Astrocyte (in vitro differentiated cells and primary cell): ENCODE measurements at places on chromosomes 6 and 20.

DNA sequence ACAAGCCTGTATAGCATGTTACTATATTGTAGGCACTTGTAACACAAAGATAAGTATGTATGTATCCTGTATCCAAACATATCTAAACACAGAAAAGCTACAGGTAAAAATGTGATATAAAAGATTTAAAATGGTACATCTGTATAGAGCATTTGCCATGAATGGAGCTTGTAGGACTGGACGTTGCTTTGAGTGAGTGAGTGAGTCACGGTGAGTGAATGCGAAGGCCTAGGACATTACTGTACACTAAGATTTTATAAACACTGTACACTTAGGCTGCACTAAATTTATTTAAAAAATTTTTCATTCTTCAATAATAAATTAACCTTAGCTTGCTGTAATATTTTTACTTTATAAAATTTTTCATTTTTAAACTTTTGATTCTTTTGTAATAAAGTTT lies 136.9 kb downstream of the NKAIN2 start:
- DNase-seq, result peak; percentile 16

- peak; percentile 67 for DNase-seq
These were observed 69.7 kb upstream of the SIRPA start for GRCh38 chr20:1825507-1825906.

DNA sequence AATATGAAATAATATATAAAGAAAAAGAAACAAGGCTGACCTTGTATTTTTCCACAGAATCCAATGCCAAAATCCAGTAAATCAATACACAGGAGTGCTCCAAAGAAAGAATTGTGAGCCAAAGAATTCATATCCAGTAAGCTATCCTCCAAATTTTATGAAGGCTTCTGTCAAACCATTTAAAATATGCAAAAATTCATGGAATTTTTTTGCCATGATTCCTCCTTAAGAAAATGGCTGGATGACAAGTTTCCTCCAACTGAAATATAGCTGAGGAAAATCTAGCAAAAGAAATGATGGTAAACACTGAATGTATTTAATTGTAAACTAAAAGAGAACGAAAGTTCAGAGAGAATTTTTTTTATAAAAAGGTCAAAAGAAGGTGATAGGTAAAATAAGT lies 290.3 kb downstream of the UBE3D start:
- peak; percentile 3 for DNase-seq

DNA sequence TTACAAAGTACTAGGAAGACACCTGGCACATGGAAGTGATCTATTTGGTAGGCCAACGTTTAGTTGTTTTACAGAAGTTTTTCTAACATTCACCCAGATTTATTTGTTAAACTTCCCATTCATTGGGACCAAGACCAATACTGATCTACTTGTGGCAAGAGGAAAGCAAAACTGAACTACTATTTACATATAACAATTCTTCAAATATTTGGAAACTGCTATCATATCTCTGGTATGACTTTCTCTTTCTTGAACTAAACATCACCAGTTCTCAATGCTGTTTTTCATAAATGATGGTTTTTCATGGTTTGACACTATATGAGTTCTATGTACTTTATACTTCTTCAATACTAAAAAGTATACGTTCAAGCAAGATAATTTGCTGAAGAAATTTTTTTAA lies 189.2 kb downstream of the ASCC3 start:
- no peak for DNase-seq

GRCh38 chr20:3307078-3307477 lies 68.1 kb upstream of the SLC4A11 start:
- no peak for DNase-seq

DNA sequence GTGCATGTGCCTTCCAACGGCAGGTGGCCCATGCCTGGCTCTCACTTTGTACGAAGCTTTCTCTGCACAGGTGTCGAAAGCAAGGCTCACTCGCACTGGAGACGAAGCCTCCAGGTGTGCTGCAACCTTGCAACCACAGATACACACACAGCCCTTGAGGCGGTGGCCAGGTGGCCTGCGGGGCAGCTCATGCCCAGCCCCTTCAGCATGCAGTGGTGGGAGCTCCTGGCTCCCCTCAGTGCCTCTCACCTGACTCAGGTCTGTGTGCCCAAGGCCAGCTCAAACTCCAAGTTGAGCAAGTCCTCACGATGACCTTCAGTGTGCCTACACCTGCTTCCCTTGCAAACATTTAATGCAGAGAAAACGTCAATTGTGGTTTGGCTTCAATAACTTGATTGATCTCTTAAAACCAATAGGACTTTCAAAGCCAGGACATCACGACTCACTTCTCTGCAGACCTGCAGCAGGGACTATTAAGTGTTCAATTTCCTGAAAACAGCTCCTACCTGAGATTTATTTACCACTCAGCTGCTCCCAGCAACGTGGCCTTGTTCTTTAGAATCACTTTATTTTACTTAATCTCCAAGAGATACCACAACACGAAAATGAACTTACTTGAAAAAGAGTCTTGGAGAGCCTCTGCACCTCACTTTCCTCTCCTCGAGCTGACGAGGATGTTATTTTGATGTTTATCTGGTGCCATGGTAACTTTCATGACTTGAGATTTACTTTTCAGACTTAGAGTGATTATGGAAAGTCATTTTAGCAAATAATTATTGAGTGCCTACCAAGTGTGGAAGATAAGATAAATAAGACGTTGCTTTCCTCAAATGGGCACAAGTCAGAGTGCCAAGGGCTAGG lies 86.3 kb downstream of the SLC22A23 start:
- DNase-seq, result no peak

DNA sequence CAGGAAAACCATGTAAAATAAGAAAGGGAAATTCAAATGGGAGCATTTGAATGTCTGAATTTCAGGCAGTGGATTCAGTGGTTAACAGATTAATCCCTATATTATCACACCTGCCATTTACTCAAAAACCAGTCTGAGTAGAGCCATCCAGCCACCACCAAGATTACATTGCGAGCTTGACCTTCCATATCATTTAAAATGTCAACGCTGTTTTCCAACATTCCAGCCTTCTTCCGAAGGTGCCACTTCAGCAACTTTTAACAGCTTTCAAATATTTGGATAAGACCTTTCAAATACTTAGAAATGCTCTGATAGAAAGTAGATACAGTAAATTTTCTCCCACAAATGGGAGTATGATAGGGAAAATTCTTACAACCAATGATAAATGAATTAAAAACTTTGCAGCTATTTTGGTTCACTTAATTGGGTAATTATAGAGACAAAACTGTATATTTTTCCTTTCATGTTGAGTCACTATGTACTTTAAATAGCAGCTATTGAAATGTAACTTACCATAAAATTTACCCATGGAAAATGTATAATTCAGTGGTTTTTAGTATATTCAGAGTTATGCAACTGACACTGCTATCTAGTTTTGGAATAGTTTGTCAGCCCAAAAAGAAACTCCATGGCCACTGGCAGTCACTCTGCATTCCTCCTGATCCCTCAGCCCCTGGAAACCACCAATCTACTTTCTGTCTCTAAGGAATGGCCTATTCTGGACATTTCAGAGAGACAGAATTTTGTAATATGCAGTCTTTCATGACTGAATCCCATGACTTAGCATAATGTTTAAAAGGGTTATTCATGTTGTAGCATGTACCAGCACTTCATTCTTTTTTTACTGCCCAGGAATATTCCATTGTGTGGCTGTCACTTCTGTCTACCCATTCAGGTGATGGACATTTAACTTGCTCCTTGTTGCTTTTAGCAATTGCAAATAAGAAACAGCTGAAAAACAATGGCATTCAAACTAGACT lies 21.5 kb downstream of the EZR start:
- DNase-seq, result peak; percentile 83

DNA sequence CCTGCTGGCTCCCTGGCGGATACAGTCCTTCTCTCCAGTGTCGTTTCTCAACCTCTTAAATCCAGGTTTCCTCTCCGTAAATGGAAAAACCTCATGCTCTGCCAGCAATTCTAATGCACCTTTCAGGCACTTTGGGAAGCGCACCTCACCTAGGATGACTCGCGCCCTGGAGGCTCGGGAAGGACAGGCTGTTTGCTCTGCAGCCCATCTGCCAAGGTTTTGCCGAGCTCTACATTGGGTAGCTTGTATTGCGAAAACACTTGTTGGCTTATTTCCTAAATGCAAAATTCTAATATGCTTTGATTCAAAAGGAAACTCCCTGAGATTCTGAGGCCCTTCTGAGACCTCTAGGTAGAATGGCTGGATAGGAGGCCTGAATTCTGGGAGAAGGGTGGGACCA lies 102.6 kb upstream of the MLN start:
- DNase-seq, result no peak

DNA sequence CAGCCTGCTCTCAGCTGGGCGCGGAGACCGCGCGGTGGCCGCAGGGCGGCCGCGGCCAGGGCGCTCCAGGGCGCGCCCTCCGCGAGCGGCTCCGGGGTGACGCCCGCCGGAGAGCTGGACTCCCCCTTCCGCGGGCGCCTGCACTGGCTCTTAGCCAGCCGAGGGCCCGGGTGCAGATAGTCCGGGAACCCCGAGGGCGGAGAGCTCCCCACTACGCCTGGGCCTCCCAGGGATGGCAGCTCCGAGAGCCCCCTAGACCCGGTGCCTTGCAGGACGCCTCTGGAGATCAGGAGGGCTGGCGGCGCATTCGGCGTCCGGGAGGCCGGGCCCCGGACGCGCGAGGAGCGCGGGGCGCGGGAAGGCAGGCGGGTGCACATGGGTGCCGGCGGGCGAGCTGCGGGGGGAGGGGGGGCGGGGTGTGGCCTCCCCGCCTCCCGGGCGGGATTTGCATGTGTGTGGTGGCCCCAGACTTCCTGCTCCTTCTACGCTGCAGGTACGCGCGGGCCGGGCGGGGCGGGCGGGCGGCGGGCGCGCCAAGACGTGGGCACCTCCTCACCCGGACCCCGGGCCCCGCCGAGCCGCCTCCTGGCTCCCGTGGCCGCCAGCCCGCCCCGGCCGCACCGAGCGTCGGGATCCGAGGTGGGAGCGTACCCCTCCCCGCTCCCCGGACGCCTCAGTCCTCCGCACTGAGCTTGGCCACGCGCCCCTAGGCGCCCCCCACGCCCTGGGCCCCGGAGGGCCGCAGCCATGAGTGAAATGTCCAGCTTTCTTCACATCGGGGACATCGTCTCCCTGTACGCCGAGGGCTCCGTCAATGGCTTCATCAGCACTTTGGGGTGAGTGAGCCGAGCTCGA lies at the start of gene ITPR3:
Gene ITPR3 (plus strand): TSS at position 467 of the 855 bp plus-strand sequence. CDS start 281 bp downstream, at position 748.
- DNase-seq, result no peak

DNA sequence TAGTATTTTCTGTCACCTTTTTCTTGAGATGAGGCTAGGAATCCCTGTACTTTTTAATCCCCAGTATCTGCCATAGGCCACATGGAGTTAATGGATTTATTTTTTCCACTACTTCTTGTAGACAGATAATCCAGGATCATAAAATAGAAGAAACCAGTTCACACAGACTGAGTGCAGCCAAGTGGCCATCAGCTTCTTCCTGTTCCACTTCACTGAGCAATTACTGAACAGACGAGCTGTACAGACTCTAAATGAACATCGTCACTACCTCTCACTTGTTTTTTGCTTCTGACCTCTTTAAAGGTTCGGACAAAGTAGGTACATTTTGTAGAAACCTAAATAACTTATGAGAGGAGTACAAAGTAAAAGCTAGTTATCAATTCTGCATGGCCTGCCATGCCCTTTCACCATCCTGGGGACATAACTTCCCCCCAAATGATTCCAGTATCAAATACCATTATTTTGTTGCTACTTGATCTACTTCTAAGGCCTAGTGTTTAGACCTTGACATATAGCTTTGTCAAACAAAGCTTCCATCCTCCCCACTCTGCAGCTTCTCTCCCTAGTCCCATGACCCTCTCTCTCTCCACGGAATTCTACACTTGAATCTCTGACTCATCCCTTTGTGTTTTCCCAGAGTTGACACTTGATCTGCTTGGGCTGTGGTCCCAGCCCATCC lies 34.4 kb upstream of the ARHGAP18 start:
- peak; percentile 92 for DNase-seq

DNA sequence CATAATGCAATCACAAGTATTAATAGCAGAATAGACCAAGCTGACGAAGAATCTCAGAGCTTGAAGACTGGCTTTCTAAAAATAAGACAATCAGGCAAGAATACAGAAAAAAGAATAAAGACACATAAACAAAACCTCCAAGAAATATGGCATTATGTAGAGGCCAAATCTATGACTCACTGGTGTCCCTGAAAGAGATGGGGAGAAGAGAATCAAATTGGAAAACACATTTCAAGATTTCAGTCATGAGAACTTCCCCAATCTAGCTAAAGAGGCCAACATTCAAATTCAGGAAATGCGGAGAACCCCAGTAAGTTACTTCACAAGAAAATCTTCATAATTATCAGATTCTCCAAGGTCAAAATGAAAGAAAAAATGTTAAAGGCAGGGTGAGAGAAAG lies 69.0 kb upstream of the PDE7B start:
- DNase-seq, result peak; percentile 3
